ENCODE measurements at places on chromosomes 6 and 20. TPM values are rescaled to one million over a fixed set of nuclear protein-coding genes. Genes with fewer than 3 reads are reported as not detected.

- peak; percentile 34 for DNase-seq
These were observed 802 bp downstream of the HDAC2 start for GRCh38 chr6:113969888-113970804.

The ANGPT4 gene
- not detected for total RNA-seq

The GRIK2 gene
- total RNA-seq = not detected

DNA sequence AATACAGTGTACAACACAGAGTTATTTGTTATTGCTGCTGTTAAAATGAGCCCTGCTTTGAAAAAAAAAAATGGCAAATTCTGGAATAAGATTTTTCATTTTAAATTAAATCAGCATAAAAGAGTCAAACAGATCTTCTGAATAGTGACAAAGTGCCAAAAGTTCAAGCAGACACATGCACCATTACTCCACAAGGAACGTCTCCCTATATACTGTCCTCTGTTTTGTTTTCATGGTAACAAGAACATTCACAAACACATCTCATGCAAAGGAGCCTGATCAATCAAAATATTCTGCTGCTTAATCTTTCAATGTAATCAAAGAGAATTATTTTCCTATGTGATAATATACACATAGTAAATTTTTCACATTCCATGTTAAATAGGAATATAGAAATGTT, 2.7 kb downstream of the HIVEP2 start:
- DNase-seq = no peak

- no peak for DNase-seq
These were observed 339.7 kb downstream of the PRKN start for GRCh38 chr6:162387718-162388382.

The MEI4 gene
- total RNA-seq = not detected

- DNase-seq = no peak
These were observed 16.7 kb upstream of the PRDM1 start for GRCh38 chr6:106069478-106069877.

DNA sequence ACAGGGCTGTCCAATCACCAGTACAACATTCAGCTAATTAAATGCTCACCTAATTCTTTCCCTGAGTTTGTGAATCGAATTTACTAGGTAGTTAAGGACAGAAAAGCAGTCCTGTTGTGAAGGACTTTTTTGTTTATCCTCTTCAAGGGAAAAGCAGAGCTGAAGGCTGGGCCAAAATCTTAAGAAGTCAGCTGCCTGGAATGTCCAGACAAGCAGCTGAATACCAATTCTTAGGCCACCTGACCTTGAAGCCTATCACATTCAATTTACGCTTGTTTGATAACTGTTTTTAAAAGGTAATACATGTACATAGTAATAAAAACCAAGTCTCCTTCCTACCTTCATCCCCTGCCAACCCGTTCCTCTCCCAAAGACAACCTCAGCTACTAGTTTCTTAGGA, 56.4 kb downstream of the UQCC1 start:
- no peak for DNase-seq

- no peak for DNase-seq
These were observed 149.1 kb downstream of the LMBRD1 start for GRCh38 chr6:69647726-69648125.

- no peak for DNase-seq
These were observed 54.9 kb upstream of the MPC1 start for GRCh38 chr6:166437661-166438060.

The SLC16A10 gene
- total RNA-seq = 0.14 TPM

The SLC22A7 gene
- not detected for total RNA-seq

The SIRPD gene
- total RNA-seq = not detected

DNA sequence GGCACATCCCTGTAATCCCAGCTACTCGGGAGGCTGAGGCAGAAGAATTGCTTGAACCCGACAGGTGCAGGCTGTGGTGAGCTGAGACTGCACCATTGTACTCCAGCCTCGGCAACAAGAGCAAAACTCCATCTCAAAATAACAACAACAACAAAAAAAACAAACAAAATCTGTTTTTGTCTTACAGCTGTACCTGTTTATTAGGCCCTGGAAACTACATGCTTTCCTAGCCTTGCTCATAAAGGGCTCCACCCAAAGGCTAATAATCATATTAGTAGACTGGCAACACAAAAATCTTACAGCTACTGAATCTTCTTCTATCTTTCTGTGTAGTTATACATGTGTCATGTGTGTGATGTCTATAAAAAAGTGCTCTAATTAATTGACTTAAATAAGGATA, 503.9 kb upstream of the EYS start:
- DNase-seq = no peak

DNA sequence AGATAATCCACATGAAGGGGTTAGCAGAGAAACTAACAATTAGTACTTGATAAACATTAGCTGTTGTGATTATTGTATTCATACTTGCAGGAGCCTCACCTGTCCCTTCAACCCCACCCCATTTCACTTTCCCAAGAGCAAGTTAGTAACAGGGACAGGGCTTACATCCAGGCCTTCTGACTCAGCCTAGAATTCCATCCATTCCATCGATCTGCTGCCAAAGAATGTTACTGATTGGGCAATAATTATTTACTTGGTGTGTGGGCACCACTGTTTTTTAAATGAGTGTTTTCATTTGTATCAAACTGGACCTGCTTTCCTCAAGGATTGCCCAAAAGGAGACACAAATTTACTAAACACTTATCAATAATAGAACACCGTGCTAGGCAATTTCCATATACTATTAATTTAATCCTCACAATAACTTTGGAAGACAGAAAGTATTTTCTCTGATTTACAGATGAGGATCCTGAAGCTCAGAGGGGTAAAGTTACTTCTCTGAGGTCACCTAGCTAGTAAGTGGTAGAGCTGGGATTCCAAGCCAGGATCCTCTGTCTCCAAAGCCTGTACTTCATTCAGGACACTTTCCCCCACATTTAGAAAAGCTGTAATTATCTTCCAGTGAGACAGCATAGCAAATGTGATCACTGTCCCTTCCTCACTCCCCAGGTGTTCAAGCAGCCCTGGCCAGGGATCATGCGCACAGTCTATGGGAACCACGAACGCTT, 32.8 kb downstream of the GSS start:
- DNase-seq = peak; percentile 33

GRCh38 chr20:10336959-10337729, 96.9 kb downstream of the MKKS start:
- no peak for DNase-seq

DNA sequence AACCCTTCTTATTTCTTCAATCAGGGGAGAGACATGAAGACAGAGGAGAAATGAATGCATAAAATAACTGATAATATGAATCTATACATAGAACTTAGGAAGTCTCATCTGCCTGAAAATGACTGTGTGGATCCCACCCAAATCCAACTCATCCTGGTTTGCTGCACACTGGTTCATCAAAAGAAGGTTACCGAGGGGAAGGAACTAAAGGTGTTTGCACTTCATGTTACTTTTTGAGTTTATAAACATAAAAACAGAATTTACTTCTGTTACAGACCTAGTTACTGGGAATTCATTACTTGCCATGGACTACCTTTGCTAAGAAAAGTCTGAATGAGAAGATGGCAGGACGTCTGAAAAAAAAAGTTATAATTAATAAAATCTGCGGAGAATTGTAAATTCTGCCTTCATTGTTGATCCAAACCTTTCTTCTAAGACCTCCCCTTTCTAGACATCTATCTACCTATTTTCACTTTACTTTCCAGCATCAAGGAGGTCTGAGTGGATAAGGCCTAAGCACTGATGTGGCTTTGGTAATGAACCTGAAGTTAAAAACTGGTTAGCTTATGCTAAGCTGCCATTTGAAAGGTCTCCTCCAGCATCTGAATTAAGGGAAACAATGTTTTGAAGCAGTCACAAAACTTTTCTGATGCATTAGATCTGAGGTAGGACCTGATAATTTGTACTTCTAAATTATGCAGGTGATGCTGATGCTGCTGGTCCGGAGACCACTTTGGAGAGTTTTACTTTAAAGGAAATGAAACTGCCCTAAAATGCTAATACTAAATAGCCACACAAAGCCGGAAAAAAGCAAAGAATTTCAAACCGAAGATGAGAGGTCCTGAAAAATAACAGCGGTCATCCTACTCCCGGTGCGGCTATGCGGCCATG, 84.0 kb downstream of the HFE start:
- DNase-seq = no peak

The SCUBE3 gene
- total RNA-seq = not detected

DNA sequence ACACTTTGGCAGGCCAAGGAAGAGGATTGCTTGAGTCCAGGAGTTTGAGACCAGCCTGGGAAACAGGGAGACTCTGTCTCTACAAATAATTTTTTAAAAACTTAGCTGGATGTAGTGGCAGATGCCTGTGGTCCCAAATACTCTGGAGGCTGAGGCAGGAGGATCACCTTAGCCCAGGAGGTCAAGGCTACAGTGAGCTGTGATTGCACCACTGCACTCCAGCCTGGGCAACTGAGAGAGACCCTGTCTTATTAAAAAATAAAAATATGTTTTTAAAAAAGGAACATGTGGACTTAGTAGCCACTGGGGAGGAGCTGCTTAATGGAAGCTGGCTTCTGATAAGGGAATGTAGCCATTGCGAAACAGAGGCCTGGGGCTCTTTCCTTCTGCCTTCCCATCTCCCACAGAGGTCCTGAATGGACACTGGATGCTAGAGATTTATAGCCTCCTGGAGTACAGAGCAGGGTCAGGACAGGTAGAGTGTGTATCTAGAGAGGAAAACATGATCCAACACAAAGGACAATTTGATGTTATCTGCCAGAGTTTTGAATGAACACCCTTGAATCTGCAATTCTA, 21.7 kb upstream of the GMNN start:
- DNase-seq = no peak

Data from foreskin keratinocyte (primary cell).